ENCODE measurements at places on chromosomes 13 and 19.

DNA sequence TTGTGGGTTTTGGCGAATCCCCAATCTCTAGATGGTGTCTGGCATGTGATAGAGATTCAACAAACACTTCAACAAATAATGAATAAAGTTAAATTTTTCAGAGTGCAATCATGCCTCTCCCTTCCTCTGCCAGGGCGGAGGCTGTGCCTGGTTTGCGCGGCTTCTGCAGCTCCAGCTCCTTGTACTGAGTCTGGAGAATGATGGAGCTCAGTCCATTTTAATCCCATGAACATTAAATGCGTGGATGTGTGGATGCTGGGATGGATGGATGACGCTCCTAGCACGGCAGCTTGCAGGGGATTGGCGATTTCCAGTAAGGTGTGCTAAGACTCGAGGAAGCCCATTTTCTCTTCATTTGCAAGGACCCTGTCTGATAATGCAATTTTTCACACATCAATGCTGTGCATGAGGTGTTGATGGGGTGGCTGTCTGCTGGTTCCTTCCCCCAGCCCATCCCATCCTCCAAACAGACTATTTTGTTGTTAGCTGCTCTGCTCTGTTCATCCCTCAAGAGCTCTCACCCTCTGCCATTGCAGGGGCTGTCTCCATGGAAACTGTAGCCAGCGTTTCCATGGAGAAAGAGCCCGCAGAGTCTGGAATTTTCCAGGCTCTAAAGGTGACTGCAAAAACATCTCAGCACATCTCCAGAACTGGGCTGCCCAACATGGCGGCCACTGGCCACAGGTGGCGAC, 92.6 kb upstream of the PEG3 start:
- no peak for DNase-seq

GRCh38 chr19:34452723-34453122, 24.5 kb downstream of the UBA2 start:
- no peak for DNase-seq

DNA sequence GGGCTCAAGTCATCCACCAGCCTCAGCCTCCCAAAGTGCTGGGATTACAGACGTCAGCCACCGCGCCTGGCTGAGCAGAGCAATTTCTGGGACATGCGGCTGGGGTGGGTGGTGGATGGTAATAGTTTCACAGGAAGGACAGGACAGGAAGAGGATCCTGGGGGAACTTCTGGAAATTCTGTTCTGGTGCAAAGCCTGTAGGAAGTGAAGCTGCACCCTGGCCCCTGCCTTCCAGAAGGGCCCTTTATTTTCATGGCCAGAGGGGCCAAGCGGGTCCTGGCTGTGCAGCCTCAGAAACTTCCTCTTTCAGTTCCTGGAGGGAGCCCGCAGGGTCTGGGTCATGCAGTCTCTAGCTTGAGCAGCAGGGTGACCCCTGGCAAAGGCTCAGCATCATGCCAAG, 15.7 kb downstream of the FEM1A start:
- DNase-seq = no peak

DNA sequence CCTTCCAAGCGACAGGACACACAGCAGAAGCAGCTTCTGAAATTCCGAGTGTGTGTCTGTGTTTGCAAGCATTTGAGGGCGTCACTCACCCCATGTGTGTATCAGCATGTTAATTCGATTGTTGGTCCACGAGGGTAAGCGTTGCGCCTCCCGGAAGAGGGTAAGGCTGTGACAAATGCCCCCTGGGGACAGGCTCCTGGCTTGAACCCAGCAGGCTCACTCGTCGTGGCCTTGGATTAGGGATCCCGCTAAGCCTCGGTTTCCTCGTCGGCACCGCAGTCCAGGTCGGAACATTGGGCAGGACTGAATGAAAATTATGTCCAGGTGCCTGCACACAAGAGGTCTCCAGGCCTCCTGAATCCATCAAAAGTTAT, 606 bp upstream of the STXBP2 start:
- no peak for DNase-seq

GRCh38 chr13:34376483-34376882, 558.5 kb downstream of the RFC3 start:
- DNase-seq = no peak

DNA sequence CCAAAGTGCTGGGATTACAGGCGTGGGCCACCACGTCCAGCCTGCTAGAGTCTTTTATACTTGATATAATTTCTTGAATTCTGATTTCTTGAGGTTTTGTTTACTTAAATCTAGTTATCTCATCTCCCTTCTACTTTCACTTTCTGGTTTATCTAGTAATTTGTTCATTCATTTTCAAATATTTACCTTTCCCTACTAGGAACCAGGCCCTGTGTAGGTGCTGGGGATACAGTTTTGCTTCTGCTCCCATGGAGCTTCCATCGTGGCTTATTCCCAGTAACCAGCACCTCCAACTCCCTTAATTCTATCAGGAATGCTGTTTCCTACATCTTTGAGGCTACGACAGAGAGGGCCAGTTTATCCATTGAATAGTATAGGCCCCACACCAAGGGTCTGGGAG, 24.1 kb upstream of the TRIM13 start:
- DNase-seq = no peak

DNA sequence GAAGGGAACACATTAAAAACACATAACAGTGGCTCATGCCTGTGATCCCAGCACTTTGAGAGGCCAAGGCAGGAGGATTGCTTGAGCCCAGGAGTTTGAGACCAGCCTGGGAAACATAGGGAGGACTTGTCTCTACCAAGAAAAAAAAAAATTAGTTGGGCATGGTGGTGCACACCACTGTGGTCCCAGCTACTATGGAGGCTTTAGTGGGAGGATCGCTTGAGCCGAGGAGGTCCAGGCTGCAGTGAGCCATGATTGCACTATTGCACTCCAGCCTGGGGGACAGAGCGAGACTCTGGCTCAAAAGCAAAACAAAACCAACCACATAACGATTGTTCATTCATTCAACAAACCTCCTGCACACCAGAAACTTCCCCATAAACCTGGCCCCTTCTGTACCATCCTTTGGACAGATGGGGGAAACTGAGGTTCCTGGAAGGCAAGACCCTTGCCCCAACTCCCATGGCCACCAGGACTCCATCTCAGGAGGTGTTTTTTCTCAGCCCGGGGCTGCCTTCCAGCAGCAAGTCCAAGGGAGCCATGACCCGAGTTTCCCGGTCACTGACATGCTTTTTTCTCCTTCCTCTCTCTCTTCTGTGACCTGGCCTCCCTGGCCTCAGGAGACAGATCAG, 4.3 kb downstream of the FOSB start:
- no peak for DNase-seq

GRCh38 chr13:113022391-113022744, 53.4 kb downstream of the MCF2L start:
- DNase-seq = no peak

- DNase-seq = no peak
These were observed 391.5 kb upstream of the DACH1 start for GRCh38 chr13:72258340-72258981.

DNA sequence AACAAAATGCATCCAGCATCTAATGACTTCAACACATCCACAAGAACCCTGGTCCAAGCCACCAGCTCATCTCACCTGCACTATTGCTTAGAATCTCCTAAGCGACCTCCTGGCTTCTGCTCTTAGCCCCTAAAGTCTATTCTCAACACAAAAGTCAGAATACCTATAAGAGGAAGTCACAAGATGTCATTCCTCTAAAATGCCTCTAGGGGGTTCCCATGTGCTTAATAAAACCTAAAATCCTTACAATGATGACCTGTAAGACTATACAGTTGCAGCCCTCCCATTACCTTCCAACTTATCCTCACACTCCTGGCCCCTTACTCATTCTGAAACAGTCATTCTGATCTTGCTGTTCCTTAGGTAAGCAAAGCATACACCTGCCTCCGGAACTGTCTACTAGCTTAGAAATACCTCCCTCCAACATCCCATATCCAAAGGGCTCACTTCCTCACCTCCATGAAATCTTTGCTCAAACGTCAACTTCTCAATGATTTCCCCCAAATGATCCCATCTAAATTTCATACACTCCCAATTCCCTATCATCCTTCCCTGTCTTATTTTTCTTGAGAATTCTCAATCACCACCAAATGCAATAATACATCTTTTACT, 10.0 kb downstream of the ATP7B start:
- DNase-seq = no peak

- DNase-seq = no peak
These were observed 232.7 kb downstream of the TUBA3C start for GRCh38 chr13:18948664-18949488.

DNA sequence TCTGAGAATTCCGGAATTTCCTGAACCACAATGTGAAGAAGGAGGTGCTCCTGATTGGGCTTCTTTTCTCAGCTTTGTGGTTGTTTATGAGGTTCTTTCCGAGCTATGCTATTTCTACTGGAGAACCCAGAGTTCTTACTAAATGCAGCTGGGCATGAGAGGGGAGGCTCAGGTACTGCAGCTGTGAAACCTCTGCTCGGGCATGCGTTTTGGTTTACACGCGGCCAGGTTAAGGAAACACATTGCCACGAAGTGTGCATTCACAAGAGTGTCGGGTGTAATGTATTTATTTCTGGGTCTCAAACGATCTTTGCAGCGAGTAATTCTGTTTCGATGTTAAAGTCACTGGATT, 661 bp upstream of the MIR17HG start:
- peak; percentile 38 for DNase-seq

DNA sequence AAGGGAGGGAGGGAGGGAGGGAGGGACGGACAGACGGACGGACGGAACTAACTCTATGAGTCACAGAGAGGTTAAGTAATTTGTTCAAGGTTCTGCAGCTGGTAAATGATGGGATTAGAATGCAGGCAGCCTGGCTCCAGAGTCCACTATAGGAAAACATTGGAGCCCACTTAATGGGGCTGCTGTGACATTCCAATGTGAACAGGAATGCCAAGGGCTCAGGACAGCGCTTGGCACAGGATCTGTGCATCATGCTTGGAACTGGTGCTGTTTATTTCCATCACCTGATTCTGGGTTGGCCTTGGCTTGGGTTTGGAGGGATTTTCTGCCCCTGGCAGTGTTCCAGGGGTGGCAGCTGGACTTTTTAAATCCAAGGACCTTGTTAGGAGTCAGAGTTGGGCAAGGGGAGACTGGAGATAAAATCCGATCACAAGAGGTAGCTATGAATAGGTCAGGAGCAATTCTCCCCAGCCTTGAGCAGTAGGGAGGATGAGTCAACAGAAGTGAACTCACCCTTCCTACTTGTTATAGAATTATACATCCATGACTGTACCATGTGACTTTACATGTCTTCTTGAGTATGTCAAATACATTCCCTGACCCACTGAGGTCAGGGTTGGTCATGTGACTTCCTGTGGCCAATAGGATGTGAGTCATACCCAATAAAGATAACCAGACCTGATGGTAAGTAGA, 7.8 kb upstream of the HIF3A start:
- DNase-seq = no peak

GRCh38 chr13:113398963-113399754, 35.2 kb upstream of the GRTP1 start:
- no peak for DNase-seq

- DNase-seq = no peak
These were observed 1623.4 kb upstream of the PRR20A start for GRCh38 chr13:55517312-55517711.

Measured in activated CD8-positive, alpha-beta memory T cell treated with anti-CD3 and anti-CD28 coated beads, Interleukin-2, amount 50 U/mL, for 4 hours (primary cell).